ENCODE measurements at places on chromosomes 2 and 18. TPM values are rescaled to one million over a fixed set of nuclear protein-coding genes. Genes with fewer than 3 reads are reported as not detected.
A peak's percentile ranks its signal among the peaks of the same experiment; 100 is the strongest.

CLEC4F gene
- total RNA-seq, result not detected

BBS5 gene
- 4.6 TPM for total RNA-seq

DNA sequence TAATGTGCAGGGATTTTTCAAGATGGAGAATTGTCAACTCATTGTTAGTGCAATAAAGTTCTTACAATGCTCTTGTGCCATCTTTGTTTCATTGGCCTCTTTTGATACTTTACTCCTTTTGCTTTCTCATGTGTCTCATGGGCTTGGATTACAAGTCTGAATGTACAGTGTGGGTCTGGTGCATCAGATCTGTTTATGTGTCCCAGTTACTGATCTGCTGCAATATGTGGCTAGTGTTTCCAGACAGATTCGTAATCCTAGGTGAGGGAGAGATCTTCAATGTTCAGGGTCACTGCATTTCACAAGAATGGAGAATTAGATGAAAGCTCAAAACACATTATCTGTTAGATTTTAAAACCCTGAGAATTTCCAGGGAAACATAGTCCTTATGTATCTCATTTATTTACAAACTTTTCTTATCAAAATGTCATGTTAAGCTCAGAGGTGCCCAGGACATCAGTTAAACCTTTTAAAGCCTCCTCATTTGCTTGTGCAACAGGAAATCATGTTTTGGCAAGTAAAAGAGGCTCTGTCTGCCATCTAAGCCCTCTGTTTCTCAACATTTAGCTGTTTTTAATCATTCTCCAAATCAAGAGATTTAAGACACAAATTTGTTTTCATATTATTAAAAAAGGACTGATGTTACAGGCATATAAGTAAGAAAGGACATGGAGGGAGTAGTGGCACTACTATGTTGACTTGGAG, 108.1 kb downstream of the NUP35 start:
- no peaks in the 10 kb centered on the region for H3K36me3 ChIP-seq
- no peak for DNase-seq
- no peak overlapping the region for H3K27ac ChIP-seq

DNA sequence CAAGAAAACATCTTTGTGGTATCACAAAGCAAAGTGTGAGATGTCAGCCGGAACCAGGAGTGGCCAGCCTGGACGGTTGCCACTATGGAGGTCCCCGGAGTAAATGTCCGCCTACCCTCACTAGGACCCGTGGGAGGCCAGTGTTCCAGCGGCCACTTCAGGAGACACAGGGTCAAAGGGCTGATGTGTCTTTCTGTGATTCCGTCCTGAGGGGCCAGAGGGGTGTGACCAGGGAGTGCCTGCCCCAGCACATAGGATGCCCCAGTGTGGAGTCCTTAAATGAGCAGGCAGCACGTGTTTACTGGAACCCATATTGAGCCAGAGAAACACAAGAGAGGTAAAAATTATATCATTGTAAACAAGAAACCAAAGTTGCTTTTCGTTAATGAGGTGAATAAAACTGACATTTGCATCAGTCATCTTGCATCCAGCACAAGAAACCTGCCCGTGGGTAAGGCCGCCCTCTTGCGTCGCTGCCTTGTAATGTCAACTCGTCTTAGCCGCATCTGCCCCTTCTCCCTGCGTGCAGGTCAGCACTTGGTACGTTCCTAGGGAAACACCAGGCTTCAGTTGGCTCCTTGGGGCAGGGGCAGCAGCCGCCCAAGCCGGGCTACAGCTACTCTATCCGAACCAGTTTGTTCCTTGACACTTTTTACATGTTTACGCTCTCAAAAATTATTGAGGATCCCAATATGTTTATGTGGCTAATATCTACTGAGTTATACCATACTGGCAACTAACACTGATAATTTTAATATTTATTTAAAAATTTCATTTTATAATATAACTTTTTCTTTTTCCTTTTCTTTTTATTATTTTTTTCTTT, 46.7 kb upstream of the LAPTM4A start:
- H3K27ac ChIP-seq, result no peak overlapping the region
- no peaks in the 10 kb centered on the region for H3K4me1 ChIP-seq
- H3K36me3 ChIP-seq, result no peaks in the 10 kb centered on the region
- H3K27me3 ChIP-seq, result no peaks in the 10 kb centered on the region
- peak; percentile 90 for DNase-seq
- H3K4me3 ChIP-seq, result no peak overlapping the region

GRCh38 chr18:72342933-72343332, 201.2 kb downstream of the CBLN2 start:
- H3K4me1 ChIP-seq, result no peaks in the 10 kb centered on the region
- no peaks in the 10 kb centered on the region for H3K27me3 ChIP-seq
- no peak for DNase-seq

GRCh38 chr18:63683152-63683551, 19.6 kb upstream of the SERPINB11 start:
- no peaks in the 10 kb centered on the region for H3K4me1 ChIP-seq
- H3K27ac ChIP-seq, result no peak overlapping the region
- no peak for DNase-seq
- no peak overlapping the region for H3K4me3 ChIP-seq
- H3K36me3 ChIP-seq, result no peaks in the 10 kb centered on the region

DNA sequence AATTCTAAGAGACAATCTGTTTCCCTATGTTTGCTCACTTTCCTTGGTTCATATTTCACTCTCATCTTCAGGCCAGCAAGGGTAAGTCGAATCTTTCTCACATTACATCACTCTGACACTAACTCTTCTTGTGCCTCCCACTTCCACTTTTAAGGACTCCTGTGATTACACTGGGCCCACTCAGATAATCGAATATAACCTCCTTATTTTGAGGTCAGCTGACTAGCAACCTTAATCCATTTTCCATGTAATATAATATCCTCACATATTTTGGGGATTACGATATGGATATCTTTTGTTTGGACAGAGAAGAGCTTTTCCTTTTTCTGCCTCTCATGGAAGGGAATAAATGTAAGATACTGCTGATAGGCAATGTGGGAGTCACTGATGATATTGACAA, 2015.7 kb upstream of the LRRTM1 start:
- H3K27ac ChIP-seq, result no peak overlapping the region
- no peaks in the 10 kb centered on the region for H3K36me3 ChIP-seq
- H3K4me3 ChIP-seq, result no peak overlapping the region
- H3K4me1 ChIP-seq, result no peaks in the 10 kb centered on the region

DNA sequence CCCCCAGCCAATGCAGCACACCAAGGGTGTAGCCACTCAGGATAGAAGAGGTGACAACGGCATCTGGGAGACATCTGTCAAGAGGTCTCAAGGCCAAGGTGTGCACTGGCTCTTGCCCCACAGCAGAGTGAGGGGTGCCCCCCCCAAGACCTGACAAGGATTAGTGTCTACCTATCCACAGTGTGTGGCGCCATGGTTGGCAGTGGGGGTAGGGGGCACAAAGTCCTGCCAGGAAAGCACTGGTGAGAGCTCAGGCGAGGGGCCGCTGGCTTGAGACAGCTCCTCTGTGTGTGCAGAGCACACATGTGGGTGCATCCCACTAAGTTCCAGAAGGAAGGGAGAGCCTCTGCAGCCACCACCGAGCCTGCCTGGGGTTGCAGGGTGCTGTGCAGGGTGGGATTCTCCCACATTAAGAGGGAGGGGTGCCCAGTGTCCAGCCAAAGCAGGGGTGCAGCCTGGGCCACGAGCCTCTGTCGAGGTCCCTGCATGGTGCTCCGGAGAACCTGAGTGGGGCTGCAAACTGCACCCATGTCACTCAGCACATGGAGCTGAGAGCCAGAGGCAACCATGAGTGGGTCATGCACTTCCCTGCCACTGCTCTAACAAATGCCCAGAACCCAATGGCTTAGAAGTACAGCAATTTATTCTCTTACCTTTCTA, 311.2 kb upstream of the HDAC4 start:
- H3K36me3 ChIP-seq, result no peaks in the 10 kb centered on the region
- no peaks in the 10 kb centered on the region for H3K27me3 ChIP-seq
- DNase-seq, result no peak
- H3K27ac ChIP-seq, result no peak overlapping the region

- no peaks in the 10 kb centered on the region for H3K36me3 ChIP-seq
- no peak overlapping the region for H3K4me3 ChIP-seq
- DNase-seq, result no peak
- no peak overlapping the region for H3K27ac ChIP-seq
- H3K4me1 ChIP-seq, result no peaks in the 10 kb centered on the region
Observed at GRCh38 chr2:46763861-46764260, 151.7 kb downstream of the MCFD2 start.

DNA sequence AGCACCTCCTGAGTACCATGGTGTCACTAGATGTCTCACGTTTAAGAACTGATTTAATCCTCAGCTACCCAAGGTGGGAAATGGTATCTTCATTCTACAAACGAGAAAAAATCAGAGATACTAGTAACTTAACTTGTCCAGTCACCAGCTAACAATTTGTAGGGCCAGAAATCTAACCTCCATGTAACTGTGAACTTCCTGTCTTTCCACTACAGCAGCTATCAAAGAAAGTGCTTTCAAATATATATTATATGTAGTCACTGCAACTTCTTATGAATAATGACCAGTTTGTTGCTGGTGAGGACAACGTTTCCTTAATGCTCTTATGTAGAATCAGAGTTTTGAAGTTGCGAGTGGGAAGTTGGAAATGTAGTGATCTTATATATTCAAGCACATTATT, 1.9 kb downstream of the REV1 start:
- H3K4me3 ChIP-seq, result no peak overlapping the region
- no peak for DNase-seq
- H3K27me3 ChIP-seq, result no peaks in the 10 kb centered on the region

- H3K36me3 ChIP-seq, result no peaks in the 10 kb centered on the region
- H3K4me3 ChIP-seq, result no peak overlapping the region
- no peak overlapping the region for H3K27ac ChIP-seq
- no peaks in the 10 kb centered on the region for H3K27me3 ChIP-seq
- peaks cover 3% of the 10 kb centered on the region for H3K4me1 ChIP-seq
- DNase-seq, result no peak
Observed at GRCh38 chr2:100784681-100785080, 35.3 kb upstream of the NPAS2 start.

DNA sequence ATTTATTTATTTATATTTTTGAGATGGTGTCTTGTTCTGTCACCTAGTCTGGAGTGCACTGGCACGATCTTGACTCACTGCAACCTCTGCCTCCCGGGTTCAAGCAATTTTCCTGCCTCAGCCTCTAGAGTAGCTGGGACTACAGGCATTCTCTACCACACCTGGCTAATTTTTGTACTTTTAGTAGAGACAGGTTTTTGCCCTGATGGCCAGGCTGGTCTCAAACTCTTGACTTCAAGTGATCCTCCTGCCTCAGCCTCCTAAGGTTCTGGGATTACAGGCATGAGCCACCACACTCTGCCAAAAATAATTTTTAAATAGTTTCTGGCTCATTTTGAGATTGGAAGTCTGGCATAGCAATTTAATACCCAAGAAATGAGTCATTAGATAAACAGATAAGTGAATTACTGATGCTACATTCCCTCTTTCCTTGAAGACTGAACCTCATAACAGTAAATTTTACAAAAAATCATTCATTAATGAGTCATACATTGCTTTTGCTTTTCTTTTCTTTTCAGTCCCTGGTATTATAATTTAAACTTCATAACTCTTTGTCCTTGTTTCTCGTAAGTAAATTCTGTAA, 881.6 kb upstream of the PIK3C3 start:
- no peaks in the 10 kb centered on the region for H3K4me1 ChIP-seq
- H3K27me3 ChIP-seq, result no peaks in the 10 kb centered on the region
- no peak overlapping the region for H3K4me3 ChIP-seq
- no peak overlapping the region for H3K27ac ChIP-seq

DNA sequence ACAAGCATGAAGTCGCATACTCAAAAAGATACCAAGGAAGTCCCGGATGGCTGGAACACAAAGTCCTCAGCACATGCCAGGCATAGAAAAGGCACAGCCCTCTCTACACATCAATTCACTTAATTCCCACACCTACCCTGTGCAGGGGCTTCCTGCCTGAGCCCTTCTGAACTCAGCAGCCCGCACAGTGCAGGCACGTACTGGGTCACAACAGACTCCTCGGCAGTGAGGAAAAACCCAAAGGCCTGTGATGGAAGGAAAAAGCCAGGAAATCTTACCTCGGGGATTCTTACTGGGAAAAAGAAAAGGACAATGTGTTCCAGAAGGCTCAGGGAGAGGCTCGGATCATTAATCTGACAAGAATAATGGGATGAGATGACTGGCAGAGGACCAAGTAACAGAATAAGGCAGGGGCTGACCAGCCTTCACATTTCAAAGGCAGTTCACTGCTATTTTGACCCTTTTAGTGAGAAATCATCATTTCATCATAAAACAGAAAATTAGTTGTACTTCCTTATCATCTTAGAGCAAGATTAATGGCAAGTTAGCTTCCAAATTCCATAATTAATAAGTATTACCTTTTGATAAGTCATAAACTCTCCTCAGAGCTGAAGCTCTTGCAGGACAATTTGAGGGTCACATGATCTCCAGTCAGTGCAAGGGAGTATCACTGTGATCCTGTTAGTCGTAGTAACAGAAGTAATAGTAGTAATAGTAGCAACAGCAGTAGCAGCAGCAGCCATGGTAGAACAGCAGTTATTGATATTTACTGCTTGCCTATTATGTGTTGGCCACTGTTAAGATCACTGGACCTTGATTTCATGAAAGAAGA, 87.4 kb downstream of the STK39 start:
- H3K36me3 ChIP-seq, result no peaks in the 10 kb centered on the region
- no peaks in the 10 kb centered on the region for H3K27me3 ChIP-seq
- H3K27ac ChIP-seq, result no peak overlapping the region
- no peak for DNase-seq
- no peak overlapping the region for H3K4me3 ChIP-seq

DNA sequence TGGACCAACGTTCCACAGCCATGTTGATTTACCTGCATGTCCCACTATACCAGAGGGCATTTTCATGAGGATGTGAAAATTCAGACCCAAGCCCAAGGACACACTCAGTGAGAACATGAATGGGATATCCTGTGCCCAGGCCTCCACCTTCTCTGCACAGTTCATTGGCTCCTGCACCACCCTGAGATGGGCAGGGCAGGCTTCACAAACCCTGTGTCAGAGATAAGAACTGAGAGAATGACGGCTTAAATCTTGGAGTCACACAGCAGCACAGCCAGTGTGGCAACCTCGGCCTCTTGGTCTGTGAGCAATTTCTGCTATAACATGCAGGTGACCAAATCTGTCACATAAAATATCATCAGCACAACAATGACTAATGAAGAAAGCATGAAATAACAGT, 71.9 kb downstream of the UXS1 start:
- H3K4me3 ChIP-seq, result no peak overlapping the region
- no peaks in the 10 kb centered on the region for H3K27me3 ChIP-seq
- H3K27ac ChIP-seq, result no peak overlapping the region
- no peaks in the 10 kb centered on the region for H3K36me3 ChIP-seq
- DNase-seq, result no peak

- peaks cover 14% of the 10 kb centered on the region for H3K4me1 ChIP-seq
- no peak overlapping the region for H3K4me3 ChIP-seq
- H3K27ac ChIP-seq, result no peak overlapping the region
- no peak for DNase-seq
Observed at GRCh38 chr2:43041173-43041591, 185.2 kb downstream of the ZFP36L2 start.

Data from HCT116 (cell line).